ENCODE measurements at places on chromosomes 13 and 19.

- no peak for DNase-seq
Observed at GRCh38 chr13:100439247-100439970, 149.2 kb downstream of the GGACT start.

- DNase-seq: no peak
Observed at GRCh38 chr13:73074014-73074413, 15.2 kb downstream of the KLF5 start.

DNA sequence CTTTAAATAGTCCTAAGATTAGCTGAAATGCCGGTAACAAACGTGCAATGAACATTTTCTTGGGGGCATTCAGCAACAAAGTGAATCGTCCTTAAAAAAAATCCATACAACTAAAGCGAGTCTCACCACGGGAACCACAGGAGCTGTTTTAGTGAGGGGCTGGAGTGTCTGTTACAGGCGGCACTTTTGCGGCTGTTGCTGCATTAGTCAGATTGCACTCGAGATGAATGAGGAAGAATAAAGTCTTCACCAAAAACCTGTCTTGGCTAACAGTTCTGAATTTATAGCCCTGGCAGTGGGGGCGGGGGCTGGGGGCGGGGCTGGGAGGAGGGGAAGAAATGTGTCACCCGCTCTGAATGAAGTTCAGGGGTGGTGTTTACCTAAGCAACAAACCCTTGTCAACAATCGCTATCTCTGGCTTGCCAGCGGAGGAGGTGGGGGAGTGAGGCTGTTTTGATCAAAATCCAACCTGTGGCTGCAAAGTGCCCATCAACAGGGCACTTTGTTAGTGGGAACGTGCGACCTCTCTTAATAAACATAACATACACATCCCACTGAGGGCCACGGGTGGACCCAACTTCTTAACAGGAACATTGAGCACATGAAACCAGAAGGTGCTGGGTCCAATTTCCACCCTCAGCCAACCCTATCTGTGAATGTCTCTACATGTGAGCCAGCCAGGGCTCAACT is 44.5 kb downstream of the RFX2 start:
- peak; percentile 57 for DNase-seq

GRCh38 chr19:15441317-15441716 is 8.4 kb downstream of the WIZ start:
- no peak for DNase-seq

DNA sequence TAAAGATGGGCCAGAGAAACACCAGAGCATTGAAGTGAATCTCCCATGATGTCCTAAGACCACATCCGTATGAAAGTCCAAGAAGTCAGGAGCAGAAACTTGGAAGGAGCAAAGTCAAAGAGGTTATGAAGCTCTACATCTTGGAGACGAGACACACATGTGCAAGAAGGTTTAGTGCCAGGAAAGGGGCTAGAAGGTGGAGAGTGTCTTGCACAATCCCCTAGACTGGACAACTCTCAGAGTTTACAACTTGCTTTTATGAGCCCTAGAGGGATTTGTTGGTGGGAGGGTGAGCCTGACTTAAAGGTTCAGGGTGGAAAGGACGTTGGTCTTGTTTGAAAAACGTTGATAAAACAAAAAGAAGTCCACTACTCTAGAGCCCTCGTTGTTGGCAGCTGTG is 150.6 kb downstream of the GPC6 start:
- DNase-seq: no peak

DNA sequence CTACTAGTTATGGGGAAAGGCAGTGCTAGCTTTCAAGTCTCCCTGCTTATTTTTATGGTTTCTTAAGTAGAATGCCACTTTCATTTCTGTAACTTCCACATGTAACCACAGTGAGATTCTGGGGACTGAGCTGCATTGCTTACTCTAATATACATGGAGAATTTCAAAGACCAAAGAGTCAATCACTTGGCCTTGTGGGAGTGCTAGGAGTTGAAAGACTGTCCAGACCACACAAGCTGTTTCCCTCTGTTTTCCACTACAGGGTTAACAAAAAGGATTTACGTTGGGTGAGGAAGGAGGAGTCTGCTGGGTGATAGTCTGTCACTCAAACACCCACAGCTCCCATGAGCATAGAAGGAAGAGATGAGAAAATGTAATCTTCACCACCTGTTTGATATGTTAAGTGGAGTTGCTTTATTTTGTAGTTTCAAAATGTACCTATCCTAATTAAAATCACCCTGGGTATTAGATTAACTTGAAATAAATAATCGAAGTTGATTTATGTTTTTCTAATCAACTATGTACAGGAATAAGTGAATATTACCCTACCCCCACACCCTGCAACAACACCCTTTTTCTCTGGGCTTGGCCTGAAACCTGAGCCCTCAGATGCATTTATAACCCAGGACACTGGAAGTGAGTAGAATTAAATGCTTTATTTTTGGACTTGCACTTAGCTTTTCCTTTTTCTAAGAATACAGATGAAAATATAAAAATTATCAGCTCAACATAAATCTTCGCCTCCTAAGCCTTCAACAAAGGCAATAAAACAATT is 225.8 kb upstream of the SLC10A2 start:
- DNase-seq: peak; percentile 8

GRCh38 chr13:51782026-51782710 is 21.8 kb downstream of the DHRS12 start:
- no peak for DNase-seq

- DNase-seq: no peak
Observed at GRCh38 chr13:92136449-92137155, 738.2 kb downstream of the GPC5 start.

- DNase-seq: no peak
Observed at GRCh38 chr19:38055655-38056521, 148.9 kb downstream of the SIPA1L3 start.

GRCh38 chr13:99749271-99750019 is 222.1 kb downstream of the ZIC5 start:
- no peak for DNase-seq

DNA sequence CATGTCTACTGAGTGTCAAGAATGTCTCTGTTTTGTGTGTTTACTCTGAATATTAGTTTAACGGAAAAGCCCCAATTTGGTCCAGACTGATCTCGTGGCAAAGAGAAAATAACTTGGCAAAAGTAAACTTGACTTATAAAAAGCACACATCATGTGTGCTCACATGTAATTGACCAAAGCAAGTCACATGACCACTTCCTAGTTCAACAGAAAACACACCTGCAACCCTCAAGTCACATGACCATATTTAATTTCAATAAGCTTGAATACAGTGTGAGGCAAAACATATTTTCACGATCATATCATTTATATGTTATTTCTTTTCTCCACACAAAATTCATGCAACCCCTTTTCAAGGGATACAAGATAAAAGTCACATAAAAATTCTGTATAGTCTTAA is 662.4 kb downstream of the SLITRK1 start:
- DNase-seq: no peak

- DNase-seq: no peak
Observed at GRCh38 chr13:85590231-85590931, 208.8 kb downstream of the SLITRK6 start.

DNA sequence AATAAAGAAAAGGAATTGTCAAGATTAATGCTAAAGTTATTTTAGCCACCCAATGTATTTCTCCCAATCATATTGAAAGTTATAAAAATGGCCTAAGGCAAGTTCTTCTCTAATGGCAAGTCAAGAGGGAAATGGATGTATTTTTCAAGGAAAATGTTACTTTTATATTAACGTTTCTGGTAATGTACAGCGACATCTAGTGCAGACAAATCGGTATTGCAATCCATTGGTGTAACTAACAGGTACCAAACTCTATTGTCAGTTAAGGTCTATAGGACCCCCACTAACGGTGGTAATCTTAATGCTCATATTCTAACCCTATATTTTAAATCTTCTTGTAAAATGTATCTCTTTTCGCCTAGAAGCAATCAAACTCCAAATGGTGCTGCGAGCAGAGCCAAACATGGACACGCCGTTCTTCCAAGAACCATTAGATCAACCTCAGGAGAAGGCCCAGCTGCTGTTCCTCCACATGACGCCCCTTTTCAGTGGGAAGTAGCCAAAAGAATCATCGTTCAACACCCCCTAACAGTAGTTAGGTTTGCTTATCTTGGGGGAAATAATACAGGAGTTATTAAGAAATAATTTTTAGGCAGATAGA is 98.5 kb upstream of the PABPC3 start:
- no peak for DNase-seq

GRCh38 chr19:49597703-49597974 is 6.7 kb downstream of the PRR12 start:
- no peak for DNase-seq

DNA sequence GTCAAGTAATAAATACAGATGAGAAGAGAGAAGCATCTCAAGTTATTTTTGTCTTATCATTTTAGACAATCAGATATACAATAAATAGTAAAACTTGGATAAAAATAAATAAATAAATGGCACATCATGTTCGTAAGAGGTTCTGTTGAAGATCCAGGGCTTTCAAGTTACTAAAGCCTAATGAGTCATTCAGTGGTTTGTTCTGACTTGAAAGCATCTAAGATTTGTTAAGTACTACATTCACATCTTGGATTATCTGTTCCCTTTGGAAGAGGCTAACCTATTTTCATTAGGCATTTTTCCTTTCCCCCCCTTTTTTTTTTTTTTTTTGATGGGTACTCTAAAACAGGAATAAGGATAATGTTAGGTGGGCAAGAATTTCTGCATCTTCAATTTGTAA is 429.3 kb downstream of the PCDH20 start:
- DNase-seq: no peak

Measured in NCI-H1436 treated with DMSO at 0.1 percent for 48 hours (cell line).